Smooth muscle cell of bladder (primary cell): ENCODE measurements at places on chromosomes 1 and 21. TPM values are rescaled to one million over a fixed set of nuclear protein-coding genes. Genes with fewer than 3 reads are reported as not detected.

The TTC39A gene
- total RNA-seq, result 0.28 and 0.74 TPM in 2 replicates

The LCE3E gene
- total RNA-seq, result not detected in 2 replicates

The PGLYRP4 gene
- not detected in 2 replicates for total RNA-seq

The PI4KB gene
- 32.0 and 38.9 TPM in 2 replicates for total RNA-seq

The LRRN2 gene
- 0.28 and 0.65 TPM in 2 replicates for total RNA-seq

The OR2T11 gene
- total RNA-seq, result not detected in 2 replicates

The ATG4C gene
- total RNA-seq, result 6.5 and 7.3 TPM in 2 replicates
